Neural progenitor cell (in vitro differentiated cells): ENCODE measurements at places on chromosomes 6 and 20.

- peak; percentile 36 for DNase-seq
Observed at GRCh38 chr20:44728801-44729443, 13.8 kb downstream of the CCN5 start.

DNA sequence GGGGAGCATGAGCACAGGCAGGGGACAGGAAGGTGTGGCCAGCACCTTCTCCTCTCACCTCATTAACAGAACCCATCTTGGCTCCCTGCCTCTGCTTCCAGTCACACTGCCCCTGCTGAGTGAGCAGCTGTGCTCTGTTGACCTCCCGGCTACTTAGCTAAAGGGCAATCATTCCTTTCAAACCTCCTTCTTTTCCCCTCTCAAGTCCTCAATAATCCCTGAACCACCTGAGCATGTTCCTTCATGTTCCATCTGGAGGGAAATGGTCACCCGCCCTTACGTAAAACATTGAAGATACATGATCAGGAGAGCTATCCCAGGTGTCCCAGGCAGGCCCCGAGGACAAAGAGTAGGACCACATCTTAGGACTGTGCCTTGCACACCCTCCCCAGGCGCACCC is 21.7 kb upstream of the MRPS10 start:
- no peak for DNase-seq

- no peak for DNase-seq
Observed at GRCh38 chr6:113921299-113921904, 49.5 kb downstream of the HDAC2 start.

- no peak for DNase-seq
Observed at GRCh38 chr6:156955494-156956183, 178.5 kb downstream of the ARID1B start.

DNA sequence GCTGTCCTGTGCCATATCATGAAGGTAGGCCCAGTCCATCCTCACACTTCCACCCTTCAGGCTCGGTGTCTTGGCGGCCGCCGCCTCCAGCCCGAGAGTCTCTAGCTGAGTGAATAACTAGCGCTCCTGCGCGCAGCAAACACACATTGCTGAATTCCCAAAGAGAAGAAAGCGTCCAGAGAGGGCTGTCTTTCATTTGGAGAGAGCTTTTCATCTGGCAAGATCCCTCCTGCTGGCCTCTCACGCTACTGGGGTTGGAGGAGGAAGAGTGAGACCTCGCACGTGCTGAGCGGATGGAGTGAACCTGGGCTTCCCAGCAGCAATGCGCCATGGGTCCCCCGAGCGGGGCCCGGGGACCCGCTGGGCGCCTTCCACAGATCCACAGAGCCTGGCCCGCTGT is 73.2 kb downstream of the NCR2 start:
- DNase-seq, result peak; percentile 73

DNA sequence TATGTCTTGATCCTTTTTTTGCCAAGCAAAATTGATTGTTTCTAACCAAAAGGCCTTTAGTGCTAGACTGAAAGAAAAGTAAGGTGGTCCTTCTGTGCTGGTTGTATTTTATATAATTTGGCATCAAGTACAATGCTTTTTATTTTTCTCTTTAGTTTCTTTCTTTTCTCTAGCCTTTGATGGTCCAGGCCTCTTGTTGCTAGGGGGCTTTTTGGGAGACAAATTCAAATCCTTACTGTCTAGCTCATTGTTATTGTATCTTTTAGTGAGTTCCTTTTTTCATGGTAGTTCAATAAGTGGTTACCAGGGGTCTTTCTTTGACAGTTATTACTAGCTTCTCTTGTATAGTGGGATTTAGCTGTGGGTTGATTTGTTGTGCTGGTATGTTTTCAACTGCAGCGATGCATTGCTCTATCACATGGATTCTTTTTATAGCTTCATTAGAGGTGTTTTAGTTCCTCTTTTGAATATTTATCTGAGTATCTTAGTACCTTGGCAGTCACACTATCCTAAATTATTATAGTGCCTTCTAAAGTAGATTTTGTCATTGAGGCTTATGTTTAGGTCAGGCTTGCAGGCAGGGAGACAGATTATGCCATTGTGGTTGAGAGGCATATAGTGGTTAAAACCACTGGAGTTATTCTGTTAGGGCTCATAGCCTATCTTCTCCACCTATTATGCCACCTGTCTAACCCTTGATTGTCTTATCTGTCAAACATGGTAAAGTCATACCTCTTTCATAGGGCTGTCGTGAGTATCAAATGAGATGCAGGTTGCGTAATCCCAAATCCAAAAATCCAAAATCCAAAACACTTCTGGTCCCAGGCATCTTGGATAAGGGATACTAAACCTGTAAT is 49.5 kb downstream of the KCNS1 start:
- DNase-seq, result no peak

- DNase-seq, result no peak
Observed at GRCh38 chr20:38620441-38620840, 18.8 kb downstream of the ARHGAP40 start.

GRCh38 chr6:111661541-111662061 is 55.9 kb upstream of the TRAF3IP2 start:
- DNase-seq, result peak; percentile 79

DNA sequence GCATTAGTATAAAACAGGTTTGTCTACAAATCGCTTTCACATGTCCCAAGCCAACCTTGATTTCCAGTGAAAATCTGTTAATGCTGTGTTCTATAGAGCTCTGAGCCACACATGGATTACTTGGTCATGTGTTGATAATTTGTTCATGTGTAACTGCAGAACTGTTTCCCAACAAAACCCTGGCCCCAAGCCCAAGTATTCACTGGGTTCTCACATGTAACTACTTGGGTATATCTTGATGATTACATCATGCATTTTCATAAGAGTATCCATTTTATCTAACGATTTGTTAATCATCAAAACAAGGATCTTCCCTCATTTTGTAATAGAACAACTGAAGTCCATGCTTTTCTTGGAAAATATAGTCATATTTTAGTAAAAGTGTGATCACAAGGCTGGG is 657.6 kb downstream of the PRKN start:
- no peak for DNase-seq

DNA sequence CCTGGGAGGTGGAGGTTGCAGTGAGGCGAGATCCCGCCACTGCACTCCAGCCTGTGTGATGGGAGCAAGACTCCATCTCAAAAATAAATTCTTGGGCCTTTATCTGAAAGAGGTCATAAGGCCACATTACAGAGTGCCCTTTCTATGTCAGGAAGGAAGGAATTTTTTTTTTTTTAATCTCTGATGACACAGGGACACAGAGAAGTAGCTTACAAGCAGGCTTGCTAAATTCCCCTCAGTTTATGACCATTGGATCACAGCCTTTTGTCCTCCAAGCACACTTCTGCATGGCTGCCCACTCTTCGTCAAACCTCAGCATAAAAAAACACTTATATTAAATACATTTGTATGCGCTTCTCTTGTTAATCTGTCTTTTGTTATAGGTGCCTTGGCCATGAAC is 7.5 kb upstream of the IFNGR1 start:
- no peak for DNase-seq

- no peak for DNase-seq
Observed at GRCh38 chr6:127843582-127843981, 57.3 kb downstream of the THEMIS start.

GRCh38 chr6:33927112-33927511 is 123.3 kb upstream of the MLN start:
- no peak for DNase-seq

GRCh38 chr6:79737172-79737571 is 106.0 kb downstream of the SH3BGRL2 start:
- no peak for DNase-seq

GRCh38 chr6:13614126-13614925 is 809 bp upstream of the NOL7 start:
- DNase-seq, result peak; percentile 73
